ENCODE measurements at places on chromosomes 7 and 10. TPM values are rescaled to one million over a fixed set of nuclear protein-coding genes. Genes with fewer than 3 reads are reported as not detected.

GRCh38 chr7:47759056-47759706, 177.3 kb upstream of the TNS3 start:
- DNase-seq, result no peak

- no peak for DNase-seq
Observed at GRCh38 chr7:38880035-38880434, 29.0 kb downstream of the VPS41 start.

DNA sequence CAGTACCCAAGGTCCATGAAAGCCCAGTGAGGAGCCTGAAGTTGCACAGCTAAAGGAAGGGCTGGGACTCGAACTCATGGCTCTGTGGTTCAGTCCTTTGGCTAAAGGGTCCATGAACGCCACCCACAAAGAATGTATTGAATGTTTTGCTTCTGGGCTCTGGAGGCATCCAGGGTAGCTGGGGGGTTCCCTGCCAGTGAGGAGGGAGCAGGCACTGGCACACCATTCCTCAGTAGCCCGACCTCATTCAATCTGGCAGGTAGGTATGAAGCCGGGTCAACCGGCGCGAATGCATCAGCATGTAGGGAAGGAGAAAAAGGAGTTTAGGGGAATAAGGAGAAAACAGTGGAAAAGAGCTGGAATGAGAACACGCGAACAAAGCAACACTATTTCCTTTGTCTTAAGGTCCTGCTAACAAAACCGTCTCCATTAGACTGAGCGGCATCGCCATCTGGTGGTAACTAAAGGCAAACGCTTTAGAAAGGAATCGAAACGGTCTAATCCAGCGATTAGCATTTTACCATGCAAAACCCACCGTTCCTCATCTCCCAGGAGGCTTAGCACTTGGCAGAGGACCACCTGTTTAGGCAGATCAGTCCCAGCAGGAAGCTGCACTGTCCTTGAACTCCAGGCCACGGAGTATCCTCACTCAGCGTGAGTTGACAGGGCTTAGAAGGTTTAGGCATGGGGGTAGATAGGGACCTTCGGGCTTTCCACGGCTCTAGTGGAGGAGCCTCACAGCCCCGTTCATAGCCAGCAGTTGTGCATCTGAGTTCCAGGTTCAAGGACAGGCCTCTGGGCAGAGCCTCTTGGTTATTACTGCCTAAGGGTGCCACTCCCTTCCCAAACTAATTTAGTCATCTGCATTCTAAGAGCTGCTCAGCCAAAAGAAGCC, 122.8 kb downstream of the UBE2H start:
- DNase-seq, result peak; percentile 53

DNA sequence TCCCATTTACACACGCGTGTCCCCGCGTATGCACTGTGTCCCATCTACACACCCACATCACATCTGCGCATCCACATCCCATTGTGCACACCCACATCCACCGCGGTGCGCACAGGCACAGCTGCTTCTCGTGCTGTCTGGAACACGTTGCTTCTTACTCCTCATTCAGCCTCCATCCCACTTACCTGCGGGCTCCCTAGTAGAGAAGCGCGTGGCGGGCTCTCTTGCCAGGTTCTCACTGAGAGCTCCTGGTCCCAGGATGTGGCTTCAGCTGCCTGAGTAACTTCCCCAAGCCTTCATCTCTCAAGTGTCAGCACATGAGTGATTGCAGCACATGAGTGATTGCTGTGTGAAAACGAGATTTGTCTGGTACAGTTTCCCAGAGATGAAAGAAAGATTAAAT, 117.8 kb downstream of the TRRAP start:
- no peak for DNase-seq

DNA sequence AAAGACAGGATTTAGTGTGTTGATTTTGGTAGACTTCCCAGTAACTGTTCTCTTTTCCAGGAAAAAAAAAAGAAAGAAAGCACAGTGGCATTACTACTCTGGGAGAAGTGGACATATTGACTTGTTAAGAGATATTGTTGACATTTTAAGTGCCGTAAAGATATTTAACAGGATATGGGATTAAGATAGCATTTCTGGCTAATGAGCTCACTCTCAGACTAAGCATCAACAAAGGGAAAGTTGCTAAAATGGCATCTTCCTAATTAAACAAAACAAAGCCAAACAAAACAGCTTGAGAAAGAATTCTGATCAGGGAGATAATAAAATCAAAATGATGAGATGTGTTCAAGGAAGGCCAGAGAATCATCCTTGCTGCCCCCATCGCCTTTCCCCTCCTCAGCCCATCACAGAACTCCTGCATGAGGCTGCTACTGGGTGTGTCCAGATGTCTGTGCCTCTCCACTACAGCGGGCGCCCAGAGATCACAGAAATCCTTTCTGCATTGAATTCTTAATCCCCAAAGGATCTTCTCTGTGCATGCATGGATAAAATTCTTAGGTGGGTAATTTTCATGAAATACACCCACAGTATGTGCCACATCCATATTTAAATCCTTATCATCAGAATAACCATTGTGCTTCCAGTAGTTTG, 270.5 kb downstream of the POU6F2 start:
- DNase-seq, result no peak

- DNase-seq, result no peak
Observed at GRCh38 chr10:75400163-75400770, 1.3 kb downstream of the ZNF503 start.

DNA sequence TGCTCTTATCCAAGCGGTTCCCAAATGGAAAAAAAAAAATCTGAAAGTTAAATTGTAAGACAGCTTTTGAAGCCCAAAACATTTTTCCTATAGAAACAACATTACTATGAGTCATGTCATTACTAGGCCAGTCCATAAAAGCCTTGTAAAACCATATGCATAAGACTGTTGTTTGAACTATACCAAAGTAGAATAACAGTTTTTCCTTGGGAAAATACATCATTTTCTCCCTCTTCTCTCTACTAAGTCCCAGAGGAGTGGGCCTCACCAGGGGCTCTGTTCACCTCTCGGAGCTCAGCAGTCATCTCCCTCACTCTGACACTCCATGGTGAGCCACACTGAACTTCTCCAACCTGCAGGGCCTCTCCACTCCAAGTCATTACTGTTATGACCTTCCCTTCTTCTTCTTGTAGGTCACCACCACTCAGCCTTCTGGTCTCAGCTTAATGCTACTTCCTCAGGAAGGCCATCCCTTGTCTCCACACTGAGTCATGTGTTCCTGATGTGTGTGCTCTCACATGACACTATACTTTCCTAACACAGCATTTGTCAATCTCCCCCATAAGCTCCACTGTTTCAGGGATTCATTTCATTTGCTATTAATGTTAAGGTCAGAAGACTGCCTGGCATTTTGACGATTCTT, 32.5 kb downstream of the ZNF438 start:
- no peak for DNase-seq

- no peak for DNase-seq
Observed at GRCh38 chr7:117188949-117189592, 133.8 kb downstream of the WNT2 start.

- DNase-seq, result no peak
Observed at GRCh38 chr7:50220273-50220672, 84.2 kb upstream of the IKZF1 start.

DNA sequence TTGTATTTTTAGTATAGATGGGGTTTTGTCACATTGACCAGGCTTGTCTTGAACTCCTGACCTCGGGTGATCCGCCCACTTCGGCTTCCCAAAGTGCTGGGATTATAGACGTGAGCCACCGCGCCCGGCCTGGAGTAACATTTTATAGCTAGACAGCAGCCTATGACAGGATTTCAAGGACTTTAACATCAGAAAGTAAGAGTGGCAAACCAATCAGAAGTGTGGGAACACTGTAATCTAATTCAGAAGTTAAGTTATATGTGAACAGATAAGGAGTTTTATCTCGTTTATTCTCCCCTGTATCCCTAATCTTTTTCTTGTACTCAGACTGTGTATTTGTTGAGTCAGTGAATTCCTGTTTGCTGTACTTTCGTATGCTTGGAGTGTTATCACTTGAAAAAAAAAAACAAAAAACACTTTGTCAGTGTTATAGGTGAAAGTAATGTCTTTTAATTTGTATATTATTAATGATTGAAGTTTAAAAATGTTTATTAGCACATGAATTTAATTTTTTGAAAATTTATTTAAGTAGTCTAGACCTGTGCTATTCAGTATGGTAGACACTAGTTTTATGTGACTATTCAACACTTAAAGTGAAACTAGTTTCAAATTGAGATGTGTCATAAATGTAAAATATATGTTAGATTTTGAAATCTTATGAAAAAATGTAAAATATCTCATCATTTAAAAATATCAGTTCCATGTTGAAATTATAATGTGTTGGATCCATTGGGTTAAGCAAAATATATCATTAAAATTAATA, 38.6 kb downstream of the RSBN1L start:
- DNase-seq, result no peak

GRCh38 chr10:95356190-95356955, 65.6 kb upstream of the PDLIM1 start:
- DNase-seq, result no peak

DNA sequence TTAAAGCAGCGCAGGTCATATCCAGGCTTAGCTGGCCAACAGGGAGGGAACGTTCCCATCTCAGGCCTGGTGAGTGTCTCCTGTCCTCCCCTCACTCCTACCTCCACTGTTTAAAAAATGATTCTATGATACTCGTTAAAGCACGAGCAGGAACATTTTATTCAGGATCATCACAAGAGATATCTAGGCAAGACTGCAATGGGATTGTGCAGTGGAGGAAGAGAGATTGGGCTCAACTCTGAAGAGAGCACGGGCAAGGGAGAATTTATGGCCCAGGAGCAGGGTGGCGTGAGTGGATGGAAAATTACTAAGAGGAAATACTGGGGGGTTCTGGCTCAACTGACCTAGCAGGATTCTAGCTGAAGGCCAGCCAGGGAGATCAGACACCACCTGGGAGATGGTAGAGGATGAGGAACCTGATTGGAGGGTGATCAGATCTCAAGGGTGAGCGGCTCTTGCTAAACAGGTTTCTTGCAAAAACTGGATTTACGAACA, 9.0 kb upstream of the HSPB1 start:
- DNase-seq, result no peak

DNA sequence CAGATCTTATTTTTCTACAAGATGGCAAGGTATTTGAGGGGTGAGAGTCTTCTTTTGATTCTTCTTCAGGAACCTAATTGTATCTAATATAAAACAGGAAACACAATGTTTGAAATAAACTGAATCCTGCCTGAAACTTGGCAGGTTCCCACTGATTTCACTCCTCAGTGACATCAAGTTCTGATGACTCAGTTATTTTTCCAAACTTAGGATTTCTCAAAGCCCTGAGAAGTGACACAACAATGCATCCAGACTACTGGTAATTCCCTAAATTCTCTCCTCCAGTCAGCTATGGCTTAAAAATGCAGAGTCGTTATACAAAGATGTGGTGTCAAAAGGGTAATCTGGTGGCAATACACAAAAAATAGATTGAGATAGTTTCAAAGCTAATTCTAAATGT, 80.9 kb downstream of the ABLIM1 start:
- DNase-seq, result no peak

- DNase-seq, result peak; percentile 64
Observed at GRCh38 chr7:55965805-55966421, 1.5 kb downstream of the NIPSNAP2 start.

DNA sequence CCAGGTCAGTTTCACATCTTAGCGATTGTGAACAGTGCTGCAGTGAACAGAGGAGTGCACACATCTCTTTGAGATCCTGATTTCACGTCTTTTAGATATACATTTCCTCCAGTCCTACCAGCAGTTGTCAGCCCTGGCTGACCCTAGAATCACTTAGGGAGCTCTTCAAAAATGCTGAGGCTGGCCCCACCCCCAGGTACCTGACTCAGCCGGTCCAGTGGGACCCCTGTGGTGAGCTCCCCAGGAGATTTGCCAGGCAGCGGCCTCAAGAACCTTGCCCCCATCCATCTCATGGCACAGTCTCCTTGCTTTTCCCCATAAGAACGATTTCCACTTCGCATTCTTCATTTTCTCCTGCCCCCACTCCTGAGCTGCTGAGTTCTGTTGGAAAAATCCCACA, 45.5 kb downstream of the TEX36 start:
- no peak for DNase-seq

DNA sequence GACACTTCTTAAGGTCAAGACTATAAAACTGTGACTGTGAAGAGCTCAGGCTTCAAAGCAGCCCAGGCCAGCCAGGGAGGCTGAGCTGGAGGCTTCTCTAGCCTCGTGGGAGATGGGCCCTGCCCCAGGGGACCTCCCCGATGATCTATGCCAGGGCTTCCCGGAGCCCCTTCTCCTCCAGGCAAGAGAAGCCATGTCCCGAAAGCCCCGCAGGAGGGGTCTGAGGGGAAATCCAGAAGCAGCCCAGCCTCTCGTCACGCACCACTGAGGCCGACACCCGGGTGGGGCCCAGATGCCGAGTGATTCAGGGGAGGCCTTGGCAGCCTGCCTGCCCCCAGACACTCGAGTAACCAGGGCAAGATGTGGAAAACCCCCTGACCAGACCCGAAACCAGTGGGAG, 63.7 kb downstream of the PROSER2 start:
- no peak for DNase-seq

GRCh38 chr7:620056-620455, 100.4 kb upstream of the PDGFA start:
- DNase-seq, result no peak

- DNase-seq, result no peak
Observed at GRCh38 chr7:69898189-69898588, 299.9 kb downstream of the AUTS2 start.

GRCh38 chr7:127934711-127935110, 96.5 kb downstream of the LRRC4 start:
- DNase-seq, result no peak

- no peak for DNase-seq
Observed at GRCh38 chr7:29607259-29607658, 43.6 kb downstream of the PRR15 start.

- DNase-seq, result no peak
Observed at GRCh38 chr10:129179245-129179971, 287.6 kb upstream of the MGMT start.

- no peak for DNase-seq
Observed at GRCh38 chr10:69972981-69973397, 79.7 kb upstream of the MACROH2A2 start.

GRCh38 chr7:4791738-4792536, 16.5 kb downstream of the AP5Z1 start:
- DNase-seq, result peak; percentile 90

GRCh38 chr7:16512097-16512496, 14.5 kb upstream of the LRRC72 start:
- no peak for DNase-seq

- no peak for DNase-seq
Observed at GRCh38 chr7:39197831-39198230, 220.1 kb downstream of the POU6F2 start.

- no peak for DNase-seq
Observed at GRCh38 chr7:125061-125475, 67.3 kb upstream of the FAM20C start.

Gene HKDC1
- total RNA-seq, result not detected

Gene NEUROD6
- not detected for total RNA-seq

Gene TNS3
- 43.2 TPM for total RNA-seq

Gene PPP1R3C
- total RNA-seq, result 135 TPM

Gene NFE2L3
- 0.91 TPM for total RNA-seq

Gene AGAP6
- total RNA-seq, result 3.7 TPM

Gene PRSS1
- total RNA-seq, result not detected

Gene SNCG
- total RNA-seq, result 23.5 TPM

Gene LIPJ
- not detected for total RNA-seq

Gene GTPBP10
- 28.1 TPM for total RNA-seq

Gene PIK3CG
- 1.6 TPM for total RNA-seq

Gene CCDC7
- 19.0 TPM for total RNA-seq

All from Right ventricle myocardium superior (tissue), 1 donor.